ENCODE measurements at places on chromosomes 7 and 10. TPM values are rescaled to one million over a fixed set of nuclear protein-coding genes. Genes with fewer than 3 reads are reported as not detected.

DNA sequence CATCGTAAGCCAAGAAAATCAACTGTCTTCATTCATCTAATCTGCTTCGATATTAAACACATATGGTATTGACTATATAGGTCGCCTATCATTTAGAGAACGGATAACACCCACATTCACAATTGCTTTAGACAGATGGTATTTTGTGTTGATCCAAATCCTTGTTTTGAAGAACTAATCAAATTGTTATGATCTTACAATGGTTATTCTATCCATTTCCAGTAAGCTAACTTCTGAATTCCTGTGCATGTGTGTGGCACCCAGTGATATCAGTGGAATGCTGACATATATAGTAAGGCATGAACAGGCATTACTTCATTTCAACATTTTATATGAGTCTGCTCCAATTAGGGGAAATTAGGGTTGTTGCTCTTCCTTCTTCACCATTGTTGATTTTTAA, 98.8 kb downstream of the SEMA3E start:
- ATAC-seq: no peak

DNA sequence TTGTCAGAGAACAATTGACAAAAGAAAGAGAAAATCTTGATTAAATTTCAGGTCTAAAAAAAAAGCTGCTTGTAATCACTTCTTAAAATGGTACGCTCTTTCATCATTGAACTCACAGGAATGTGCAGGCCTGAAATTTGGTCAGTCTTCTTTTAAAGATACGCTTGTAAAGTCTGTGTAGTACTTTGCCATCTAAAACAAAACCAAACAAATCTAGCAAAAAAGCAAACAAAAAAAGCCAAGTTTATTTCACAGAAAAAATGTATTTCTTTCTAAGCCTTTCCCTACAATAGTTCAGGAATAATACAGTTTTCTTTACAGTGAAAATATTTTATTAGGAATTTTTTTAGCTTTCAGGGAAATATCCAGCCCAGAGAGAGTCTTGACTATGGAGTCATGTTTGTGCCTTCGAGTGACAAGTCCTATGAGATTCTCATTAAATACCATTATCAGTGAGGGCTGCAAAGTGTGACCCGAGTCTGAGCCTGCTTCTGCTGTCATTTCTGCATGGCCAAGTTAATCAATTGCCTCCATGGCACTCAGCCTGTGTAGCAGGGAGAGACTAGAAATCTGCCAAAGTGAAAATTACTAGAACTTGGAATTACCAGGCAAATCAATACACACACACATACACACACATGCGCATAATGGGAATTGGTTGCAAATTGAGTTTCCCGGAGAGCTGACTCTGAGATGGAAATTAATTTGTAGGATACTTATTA, 172.6 kb downstream of the OTUD1 start:
- peak; percentile 40 for ATAC-seq

DNA sequence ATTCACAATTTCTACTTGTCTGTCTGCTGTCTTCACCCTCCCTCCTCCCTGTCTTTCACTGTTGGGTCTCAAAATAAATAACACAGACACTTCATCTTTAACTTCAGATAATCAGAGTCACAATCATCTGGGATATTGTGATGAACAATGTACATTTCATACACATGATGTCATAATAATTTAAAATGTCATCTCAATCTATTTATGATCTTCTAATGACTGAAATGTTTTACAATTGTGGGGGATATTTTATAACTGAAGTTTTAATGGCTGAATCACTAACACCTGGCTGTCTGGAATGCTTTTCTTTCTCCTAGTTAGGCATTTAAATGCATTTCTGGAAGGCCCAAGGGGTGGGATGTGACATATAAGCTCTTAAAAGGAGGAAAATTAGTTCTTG, 859.8 kb downstream of the LRMDA start:
- no peak for ATAC-seq

DNA sequence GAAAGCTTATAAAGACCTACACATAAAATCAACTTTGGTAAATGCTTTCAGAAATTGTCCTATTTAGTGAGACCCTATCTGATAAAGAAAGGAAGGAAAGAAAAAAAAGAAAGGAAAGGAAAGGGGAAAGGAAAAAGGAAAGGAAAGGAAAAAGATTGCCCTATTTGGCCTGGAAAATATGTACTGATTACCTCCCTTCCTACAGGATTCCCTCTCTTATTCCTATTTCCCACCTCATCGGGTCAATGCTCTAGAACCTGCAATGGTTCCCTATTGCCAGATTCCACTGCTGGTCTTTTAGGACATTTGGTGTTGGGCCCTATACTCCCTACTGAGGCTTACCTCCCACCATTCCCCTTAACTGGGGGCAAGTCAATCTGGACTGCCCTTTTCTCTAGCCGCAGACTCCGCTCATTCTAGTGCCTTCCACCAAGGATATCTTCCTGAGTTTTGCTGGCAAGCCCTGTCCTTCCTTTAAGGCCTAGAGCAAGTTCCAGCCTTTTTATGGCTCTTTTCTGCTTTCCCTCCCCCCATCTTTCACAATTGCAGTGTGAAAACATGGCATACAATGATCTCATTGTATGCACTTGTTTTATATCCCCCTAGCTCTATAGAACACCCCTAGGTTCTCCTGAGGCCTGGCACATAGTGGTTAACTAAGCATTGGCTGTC, 4.4 kb downstream of the DDIT4 start:
- ATAC-seq: no peak

- ATAC-seq: no peak
Observed at GRCh38 chr7:83105063-83105462, 57.6 kb downstream of the PCLO start.

DNA sequence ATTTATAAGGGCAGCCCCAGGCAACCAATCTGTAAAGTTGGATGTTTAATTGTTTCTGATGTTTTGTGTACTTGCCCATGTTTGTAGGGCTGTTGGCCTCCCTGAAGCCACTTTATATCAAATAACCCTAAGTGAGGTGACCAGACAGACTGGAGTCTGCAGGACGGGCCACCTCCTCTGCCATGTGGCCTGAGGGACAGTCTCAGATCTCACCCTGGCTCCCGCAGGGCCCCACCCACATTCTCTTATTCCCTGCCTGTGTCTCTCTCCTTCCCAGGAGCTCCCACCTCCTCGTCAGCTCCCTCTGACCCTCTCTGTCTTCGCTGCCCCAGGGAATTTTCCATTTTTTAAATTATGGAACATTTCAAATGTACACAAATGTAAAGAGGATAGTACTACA, 9.5 kb upstream of the C10orf71 start:
- no peak for ATAC-seq

DNA sequence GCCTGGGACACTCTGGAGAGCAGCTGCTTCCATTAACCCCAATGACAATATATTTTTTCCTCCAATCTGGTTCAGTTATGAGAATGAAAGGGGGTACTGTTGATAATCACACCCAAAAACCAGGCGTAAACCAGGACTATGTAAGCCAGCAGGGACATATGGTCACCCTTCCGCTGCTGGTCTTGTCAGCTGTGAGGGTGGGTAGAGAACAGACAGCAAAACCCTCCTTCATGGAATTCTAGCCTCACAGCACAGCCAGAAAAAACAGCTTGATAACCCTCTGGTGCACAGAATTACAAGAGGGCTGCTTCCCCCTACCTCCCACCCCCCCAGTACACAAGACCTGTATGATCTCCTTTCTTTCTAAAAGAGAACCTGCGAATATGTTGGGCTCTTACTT, 368.8 kb upstream of the ZMIZ1 start:
- ATAC-seq: no peak

DNA sequence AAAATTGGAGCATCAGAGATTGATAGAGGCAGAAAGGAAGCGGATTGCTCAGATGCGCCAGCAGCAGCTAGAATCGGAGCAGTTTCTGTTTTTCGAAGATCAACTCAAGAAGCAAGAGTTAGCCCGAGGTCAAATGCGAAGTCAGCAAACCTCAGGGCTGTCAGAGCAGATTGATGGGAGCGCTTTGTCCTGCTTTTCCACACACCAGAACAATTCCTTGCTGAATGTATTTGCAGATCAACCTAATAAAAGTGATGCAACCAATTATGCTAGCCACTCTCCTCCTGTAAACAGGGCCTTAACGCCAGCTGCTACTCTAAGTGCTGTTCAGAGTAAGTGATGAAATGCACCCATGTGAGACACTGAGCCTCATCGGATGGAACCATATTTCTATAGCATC, 33.1 kb downstream of the STAMBPL1 start:
- ATAC-seq: peak; percentile 77

GRCh38 chr10:117222976-117223692, 17.8 kb upstream of the SLC18A2 start:
- no peak for ATAC-seq

DNA sequence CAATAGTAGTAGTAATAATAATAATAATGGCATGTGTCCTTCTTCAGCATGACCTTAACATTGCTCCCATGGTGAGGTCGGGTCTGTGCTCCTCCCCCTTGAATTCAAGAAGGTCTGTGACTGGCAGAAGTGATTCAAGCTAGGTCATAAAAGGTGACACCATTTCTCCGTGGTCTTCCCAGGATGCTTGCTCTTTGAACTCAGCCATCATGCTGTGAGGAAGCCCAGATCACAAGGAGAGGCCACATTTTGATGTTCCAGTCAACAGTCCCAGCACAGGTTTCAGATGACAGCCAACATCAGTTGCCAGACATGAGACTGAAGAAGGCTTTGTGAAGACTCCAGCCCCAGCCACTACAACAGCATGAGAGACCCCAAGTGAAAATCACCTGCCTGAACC, 83.9 kb downstream of the SEPTIN14 start:
- ATAC-seq: no peak

- ATAC-seq: no peak
Observed at GRCh38 chr10:105010411-105011121, 369.5 kb downstream of the SORCS3 start.

DNA sequence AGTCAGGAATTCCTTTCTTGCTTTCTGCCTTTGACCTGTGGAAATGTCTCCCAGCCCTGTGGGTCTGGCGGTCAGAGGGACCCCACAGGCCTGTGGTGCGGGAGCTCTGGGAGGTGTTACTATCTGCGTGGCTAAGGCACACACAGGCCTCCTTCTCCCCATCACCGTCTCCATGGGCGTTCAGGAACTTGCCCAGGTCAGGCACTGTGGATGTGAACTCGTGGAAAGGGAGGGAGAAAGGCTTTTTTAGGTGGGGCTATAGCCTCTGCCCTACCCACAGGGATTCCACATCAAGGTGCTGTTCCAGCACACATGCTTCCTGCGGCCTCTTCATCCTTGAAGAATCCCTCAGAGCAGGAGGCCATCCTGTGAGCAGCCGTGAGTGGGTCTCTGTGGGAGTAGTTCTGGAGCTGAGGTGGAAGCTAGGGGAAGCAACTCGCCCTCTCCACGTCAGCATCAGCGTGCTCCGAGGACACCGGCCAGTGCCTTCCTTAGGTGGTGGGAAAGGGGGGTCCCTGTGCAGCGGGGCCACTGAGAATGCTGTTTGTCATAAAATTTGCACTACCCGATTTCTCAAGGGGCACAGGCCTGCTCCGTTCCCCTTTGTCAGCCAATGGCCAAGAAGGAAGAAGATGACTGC, 7.5 kb upstream of the ATP6V0E2 start:
- ATAC-seq: no peak

DNA sequence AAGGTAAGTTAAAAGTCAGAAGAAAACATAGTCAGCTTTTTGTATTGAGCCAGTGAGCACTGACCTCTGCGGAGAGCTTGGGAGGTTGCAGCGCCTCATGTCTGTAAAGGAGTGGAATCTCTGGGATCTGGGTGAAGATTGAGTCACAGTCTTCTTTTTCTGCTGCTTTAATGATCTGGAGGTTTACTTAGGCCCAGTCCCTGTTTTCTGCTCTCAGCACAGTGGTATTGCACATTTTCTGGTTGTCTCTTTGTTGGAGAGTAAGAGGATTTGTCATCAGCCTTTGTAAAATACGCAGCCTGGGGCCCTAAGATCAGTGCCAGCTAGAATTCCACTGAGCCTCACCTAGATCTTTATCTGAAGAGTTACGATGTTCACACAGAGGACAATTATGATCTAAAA, 58.3 kb upstream of the GJD4 start:
- ATAC-seq: no peak

- peak; percentile 96 for ATAC-seq
Observed at GRCh38 chr7:4973728-4974198, 14.8 kb upstream of the MMD2 start.

DNA sequence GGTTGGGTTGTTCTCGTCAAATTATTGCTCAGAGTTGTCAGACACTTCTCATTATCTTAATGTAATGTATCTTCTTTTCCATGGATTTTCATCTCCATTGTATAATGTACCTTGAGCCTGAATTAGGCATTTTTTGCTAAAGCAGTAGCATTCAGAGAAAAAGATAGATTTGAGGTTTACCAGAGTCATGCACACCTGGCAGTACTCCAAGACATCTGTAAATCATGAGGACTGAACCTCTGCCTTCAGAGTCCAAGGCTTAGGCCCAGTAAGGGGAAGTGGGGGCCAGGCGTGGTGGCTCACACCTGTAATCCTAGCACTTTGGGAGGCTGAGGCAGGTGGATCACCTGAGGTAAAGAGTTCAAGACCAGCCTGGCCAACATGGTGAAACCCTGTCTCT, 624.3 kb upstream of the MBL2 start:
- no peak for ATAC-seq

GRCh38 chr10:29253690-29254029, 35.2 kb upstream of the LYZL1 start:
- no peak for ATAC-seq

GRCh38 chr7:16904076-16904475, 22.3 kb upstream of the AGR3 start:
- ATAC-seq: no peak

DNA sequence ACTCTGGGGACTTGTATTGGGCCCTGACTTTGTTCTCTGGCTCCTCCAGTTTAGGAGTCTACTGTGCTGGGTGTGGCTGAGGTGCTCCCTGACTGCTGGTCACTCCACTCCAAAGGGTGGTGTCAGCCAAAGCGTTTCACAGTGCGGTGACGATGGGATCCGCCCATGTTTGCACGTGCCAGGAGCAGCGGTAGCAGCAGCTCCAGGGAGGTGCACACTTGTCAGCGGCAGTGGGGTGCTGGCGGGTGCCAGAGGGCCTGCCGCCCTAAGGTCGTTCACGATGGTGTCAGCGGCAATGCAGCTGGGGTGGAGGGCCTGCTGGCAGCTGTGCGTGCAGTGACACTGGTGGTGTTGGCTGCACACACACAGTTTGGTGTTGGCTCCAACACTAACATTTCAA, 268.5 kb upstream of the AKR1E2 start:
- ATAC-seq: no peak

DNA sequence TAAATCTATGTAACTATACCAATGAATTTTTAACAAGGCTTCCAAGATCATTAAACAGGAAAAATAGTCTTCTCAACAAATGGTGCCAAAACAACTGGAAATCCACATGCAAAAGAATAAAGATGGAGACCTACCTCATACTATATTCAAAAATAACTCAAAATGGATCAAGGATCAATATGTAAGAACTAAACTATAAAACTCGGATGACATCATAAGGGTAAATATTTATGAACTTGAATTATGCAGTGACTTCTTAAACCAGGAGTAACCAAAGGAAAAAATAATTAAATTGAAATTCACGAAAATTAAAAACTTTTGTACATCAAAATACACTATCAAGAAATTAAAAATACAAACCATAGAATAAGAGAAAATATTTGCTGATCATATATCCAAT, 728.7 kb upstream of the GHITM start:
- ATAC-seq: no peak

- no peak for ATAC-seq
Observed at GRCh38 chr10:17780727-17781126, 28.4 kb upstream of the MRC1 start.

- ATAC-seq: peak; percentile 90
Observed at GRCh38 chr7:47474937-47475879, 106.7 kb downstream of the TNS3 start.

- ATAC-seq: no peak
Observed at GRCh38 chr7:17786314-17786852, 153.9 kb downstream of the SNX13 start.

TLX1 gene
- not detected for total RNA-seq

CPA1 gene
- total RNA-seq: not detected

SLC16A9 gene
- 2.2 TPM for total RNA-seq

IGFBP3 gene
- 112 TPM for total RNA-seq

RGS10 gene
- 48.5 TPM for total RNA-seq

NKX1-2 gene
- total RNA-seq: not detected
